BJ (cell line): ENCODE measurements at places on chromosomes 1 and 21.

GRCh38 chr1:165375623-165376022, 19.1 kb upstream of the LMX1A start:
- no peak for DNase-seq

- DNase-seq, result no peak
These were observed 1.8 kb downstream of the SH3GLB1 start for GRCh38 chr1:86706018-86706635.

- DNase-seq, result no peak
These were observed 136.6 kb downstream of the SYF2 start for GRCh38 chr1:25095635-25096200.

DNA sequence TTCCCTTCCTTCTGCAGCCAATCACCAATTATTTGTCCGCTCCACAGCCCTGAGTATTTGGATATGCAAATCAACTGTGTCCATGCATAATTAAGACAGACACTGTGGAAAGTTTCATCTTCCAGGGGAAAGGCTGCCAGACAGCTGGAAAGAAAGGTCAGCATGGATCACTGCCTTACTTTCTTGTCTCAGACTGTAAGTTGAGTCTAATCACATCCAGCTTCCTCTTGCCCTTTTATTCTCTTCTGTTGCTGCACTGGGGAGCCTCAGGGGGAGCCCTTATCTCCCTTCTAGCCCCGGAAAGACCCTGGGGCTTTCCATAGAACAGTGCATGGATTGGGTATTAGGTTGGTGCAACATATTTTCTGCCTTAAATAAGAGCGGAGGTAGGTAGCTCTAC, 182.9 kb downstream of the OMA1 start:
- DNase-seq, result no peak

GRCh38 chr1:91660708-91661107, 160.1 kb downstream of the CDC7 start:
- no peak for DNase-seq

- no peak for DNase-seq
These were observed 122.2 kb downstream of the NRDC start for GRCh38 chr1:51756290-51756689.

DNA sequence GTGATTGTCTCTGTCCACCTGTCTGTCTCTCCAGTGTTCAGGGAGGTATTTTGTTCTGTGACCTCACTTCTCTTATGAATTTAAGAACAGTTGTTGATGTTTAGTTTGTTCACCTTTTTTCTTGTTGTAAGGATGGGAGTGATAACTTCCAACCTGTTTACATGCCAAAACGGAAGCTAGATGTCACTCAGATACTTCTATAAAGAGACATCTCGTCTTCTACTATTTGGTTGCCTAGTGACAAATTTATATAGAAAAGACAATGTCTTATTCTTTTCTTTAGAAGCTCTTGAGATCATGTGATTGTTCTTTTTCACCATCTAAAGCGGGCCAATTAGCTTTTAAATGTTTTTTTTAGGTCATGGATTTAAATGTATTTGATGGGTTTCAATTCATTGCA, 33.8 kb downstream of the PRSS38 start:
- no peak for DNase-seq

DNA sequence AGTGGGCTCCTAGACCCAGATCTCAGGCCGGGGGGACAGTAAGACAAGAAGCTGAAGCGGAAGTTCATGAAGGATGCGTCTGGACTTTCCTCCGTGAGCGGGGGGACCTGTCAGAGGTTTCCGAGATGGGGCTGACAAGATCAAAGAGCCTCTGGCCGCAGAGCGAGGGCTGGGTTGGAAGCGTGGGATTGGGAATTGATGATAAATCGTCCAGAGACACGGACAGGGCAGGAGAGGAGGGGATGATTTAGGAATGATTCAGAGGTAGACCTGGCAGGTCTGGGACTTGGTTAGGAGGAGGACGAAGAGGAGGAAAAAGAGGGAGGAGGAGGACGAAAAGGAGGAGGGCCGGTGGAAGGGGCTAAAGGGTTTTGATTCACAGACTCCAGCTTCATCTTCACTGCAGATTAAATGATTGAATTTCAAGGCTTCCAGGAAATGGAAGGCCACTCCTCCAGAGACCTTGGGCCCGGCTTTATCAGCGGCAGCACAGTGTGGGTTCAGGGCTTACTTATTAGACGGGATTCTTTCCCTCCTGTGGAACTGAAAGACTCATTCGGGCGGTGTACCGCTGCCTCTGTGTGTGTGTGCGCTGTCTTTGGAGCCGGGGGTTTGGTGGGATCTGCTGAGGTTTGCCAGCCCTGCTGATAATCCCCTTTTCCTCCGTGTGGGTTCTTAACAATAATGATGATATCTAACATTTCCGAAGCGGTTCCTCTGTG, 85.7 kb upstream of the SLC45A1 start:
- no peak for DNase-seq

GRCh38 chr1:59927213-59927612, 640 bp upstream of the CYP2J2 start:
- DNase-seq, result no peak

DNA sequence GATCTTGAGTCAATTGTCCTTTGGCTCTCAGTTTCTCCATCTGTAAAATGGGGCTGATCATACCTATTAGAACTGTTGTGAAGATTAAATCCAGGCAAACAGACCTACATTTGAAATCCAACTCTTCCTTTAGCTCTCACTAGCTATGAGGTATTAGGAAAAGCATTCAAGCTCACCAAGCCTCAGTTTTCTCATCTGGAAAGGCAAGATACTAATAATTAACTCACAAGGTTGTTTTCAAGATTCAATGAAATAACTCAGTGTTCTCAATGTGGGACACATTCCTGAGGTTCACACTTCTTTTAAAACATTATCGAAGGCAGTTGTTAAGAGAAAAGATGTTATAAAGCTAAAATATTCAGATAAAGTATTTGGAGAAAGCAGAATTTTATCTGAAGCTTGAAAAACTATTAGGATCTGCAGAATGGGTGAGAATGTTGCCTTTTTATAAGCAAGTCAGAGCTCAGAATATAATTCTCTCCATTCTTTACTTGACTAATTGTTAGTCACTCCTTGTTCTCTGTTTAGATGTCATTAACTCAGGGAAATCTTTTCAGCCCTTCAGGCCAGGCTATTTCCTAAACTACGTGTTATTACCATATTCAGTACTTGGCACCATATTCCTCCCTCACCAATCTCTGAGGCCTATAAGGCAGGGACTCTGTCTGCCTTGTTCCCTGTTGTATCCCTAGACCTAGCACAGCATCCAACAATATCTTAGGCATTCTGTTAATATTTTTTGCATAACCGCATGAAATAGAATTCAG, 72.0 kb upstream of the VAV3 start:
- DNase-seq, result no peak

DNA sequence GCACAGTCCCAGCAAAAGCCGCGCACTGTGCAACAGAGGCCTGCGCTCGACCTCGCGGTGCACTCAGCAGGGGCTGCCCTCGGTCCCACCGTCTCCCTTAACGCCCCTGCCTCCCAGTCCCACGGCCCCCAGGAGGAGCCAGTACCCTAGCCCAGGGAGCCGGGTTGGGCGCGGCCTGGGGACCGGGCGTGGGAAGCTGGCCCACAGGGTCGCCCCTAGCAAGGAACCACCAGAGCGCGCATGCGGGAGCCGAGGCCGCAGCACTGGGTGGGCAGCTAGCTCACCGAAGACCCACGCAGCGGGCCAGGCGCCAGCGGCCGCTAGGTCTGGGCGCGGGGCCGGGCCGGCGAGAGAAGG, 21.6 kb upstream of the ZNF678 start:
- DNase-seq, result no peak

GRCh38 chr1:208985231-208985630, 598.3 kb upstream of the CAMK1G start:
- DNase-seq, result no peak

DNA sequence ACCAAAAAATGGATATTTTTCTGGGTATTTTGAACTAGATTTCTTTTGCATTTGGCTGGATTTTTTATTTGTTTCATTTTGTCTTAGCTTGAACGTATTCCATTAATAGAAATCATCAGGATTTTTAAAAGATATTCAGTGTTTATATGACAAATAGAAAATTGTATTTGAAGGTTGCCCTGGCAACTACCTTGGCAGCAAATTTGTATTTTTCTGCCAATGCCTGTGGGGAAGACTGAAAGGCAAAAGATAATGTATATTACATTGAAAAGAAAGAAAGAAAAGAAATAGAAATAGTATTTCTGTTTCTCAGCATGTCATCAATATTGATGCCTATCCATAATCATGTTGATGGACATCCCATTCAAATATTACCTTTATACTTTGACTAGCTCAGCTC, 16.8 kb downstream of the VCAM1 start:
- no peak for DNase-seq
